Activated CD4-positive, alpha-beta T cell treated with anti-CD3 and anti-CD28 coated beads, Interleukin-2, amount 10 ng/mL, durations not matched to agents 7 days and 5 days (primary cell): ENCODE measurements at places on chromosomes 5 and 9.
A peak's percentile ranks its signal among the peaks of the same experiment; 100 is the strongest.

- no peak for DNase-seq
Observed at GRCh38 chr5:14332746-14333145, 189.6 kb downstream of the TRIO start.

DNA sequence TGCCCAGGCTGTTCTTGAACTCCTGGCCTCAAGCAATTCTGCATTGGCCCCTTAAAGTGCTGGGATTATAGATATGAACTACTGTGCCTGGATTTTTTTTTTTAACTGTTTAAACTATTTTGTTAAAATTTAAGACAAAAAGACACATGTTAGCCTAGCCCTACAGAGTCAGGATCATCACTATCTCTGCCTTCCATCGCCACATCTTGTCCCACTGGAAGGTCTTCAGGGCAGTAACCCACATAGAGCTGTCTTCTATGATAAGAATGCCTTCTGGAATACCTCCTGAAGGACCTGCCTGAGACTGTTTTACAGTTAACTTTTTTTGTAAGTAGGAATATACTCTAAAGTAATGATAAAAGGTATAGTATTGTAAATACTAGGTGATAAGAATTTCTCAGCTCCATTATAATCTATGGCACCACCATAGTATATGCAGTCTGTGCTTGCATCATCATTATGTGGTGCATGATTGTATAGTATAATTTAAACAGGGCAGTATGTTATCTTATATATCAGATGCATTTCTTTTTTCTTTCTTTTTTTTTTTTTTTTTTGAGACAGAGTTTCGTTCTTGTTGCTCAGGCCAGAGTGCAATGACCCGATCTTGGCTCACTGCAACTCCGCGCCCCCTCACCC is 52.7 kb downstream of the DENND4C start:
- no peak for DNase-seq

GRCh38 chr5:34608368-34608767 is 47.8 kb upstream of the RAI14 start:
- DNase-seq = no peak

DNA sequence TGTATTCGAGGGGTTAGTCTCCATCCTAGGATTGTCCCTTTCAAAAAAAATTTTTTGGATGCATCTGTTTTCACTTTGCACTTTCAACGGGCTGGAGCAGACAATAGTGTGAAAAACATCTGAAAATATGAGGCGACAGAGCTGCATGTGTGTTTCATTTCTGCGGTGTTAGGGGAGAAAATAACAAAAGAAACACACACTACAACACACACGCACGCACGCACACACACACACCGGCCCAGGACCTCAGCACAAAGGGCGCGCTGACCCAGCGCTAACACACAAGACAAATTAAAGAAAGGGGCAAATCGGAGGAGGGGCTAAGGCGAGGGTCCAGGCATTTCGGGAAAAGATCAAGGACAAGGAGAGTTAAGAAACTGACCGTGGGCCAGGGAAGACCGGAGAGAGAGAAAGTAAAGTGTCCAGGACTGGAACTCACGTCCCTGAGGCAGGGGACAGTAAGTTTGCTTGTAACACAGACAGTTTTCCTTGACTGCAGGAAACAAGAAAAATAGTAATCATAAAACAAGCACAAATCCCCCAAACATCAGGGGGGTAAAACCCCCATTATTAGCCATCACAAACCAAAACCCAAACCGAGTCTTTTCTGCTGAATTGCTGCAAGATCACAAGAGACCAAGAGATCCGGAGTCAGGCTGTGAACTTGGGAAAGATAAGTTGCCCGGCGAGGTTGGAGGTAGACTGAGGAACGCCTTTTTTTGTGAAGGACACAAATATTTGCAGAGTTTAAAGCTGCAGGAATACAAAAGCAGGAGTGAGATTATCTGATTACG is 302.1 kb downstream of the PARP8 start:
- DNase-seq = no peak

DNA sequence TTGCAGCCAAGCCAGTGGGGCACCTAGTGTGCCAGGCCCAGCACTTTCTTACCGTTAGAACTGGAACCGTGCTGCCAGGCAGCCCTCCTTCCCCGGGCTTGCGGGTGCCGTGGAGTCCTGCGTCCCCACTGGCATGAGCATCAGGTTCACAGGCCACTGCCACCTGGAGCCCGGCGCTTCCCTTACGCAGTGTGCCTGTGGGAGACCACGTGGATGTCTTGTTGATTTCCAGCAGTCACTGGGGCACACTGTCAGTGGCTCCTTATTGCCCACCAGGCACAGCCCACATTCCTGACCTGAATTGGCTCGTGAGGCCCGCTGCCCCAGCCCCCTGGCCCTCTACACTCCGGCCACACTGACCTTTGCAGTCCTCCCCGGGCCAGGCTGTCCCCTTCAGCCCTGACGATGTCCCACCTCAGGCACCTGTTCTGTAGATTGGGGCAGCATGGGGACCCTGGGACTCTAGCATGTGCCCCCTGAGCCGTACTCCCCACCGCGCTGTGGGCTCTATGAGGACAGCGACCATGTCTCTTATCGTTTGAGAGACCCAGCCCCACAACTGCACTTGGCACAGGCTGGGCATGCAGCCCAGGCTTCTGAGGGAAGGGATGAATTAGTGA is 10.4 kb upstream of the CEL start:
- no peak for DNase-seq

GRCh38 chr9:134621558-134622110 is 20.0 kb upstream of the COL5A1 start:
- DNase-seq = no peak

- DNase-seq = no peak
Observed at GRCh38 chr9:23771746-23772384, 54.2 kb downstream of the ELAVL2 start.

DNA sequence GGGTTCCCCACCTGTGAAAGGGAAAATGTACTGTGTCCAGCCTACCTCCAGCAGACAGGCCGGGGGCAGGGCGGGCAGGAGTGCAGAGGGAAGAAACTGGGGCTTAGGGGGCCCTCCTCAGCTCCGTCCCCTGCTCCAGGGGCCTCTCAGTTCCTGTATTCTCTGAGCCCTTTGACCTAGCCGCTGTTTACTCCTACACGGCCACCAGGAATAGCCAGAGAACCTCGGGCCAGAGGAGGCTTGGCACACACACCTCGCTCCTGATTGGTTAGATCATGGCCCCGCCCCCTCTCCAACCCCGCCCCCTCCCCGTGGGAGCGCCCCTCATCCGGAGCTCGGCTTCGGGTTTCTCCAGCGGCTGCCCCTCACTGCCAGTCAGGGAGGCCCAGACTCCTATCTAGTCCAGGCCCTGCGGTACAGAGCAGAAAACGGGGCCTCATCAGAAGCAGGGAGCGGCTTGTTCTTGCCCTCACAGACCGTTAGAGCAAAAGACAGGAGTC is 2.2 kb downstream of the ST6GALNAC6 start:
- no peak for DNase-seq

- DNase-seq = no peak
Observed at GRCh38 chr9:86062845-86063693, 36.3 kb downstream of the GOLM1 start.

- no peak for DNase-seq
Observed at GRCh38 chr9:19336166-19336565, 43.9 kb downstream of the RPS6 start.

GRCh38 chr5:73442231-73442811 is 6.3 kb downstream of the FOXD1 start:
- no peak for DNase-seq

- DNase-seq = no peak
Observed at GRCh38 chr5:53694520-53695022, 134.1 kb downstream of the NDUFS4 start.

DNA sequence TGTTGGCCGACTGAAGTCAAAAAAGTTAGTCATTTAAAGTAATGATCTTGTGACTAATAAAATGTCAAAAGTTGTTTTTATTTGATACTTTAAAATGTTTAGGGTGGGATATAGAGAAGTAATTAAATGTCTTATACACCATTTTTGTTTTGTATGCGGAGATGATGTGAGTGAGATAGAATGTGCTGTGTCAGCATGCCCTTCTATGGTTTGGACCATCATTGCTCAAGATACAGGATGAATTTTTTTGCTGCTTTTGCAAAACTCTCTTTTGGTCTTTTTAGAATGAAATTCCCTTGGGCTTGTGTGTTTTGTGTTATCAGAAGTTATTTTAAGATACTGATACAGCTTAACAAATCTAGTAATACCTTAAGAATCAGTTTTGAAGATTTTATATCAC is 12.5 kb downstream of the SRFBP1 start:
- DNase-seq = no peak

- DNase-seq = no peak
Observed at GRCh38 chr9:81874931-81875330, 53.3 kb upstream of the SPATA31D4 start.

GRCh38 chr9:87711857-87712800 is 13.8 kb upstream of the CTSL start:
- no peak for DNase-seq

DNA sequence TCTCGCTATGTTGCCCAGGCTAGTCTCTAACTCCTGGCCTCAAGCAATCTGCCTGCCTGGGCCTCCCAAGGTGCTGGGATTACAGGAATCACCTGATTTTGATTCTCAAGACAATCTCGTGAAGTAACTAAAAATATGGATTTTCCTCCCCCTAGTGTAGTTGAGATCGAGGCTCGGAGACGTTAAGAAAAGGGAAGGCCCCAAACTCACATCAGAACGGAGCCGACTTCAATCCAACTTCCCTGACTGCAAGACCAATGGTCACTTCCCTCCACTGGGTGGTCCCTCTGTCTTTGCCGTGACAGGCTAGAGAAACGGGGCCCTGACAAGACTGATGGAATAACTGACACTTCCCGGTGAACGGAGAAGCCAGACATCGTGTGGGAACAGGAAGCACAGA is 28.3 kb downstream of the BARHL1 start:
- no peak for DNase-seq

GRCh38 chr9:130417602-130418001 is 27.2 kb upstream of the ASS1 start:
- DNase-seq = no peak

DNA sequence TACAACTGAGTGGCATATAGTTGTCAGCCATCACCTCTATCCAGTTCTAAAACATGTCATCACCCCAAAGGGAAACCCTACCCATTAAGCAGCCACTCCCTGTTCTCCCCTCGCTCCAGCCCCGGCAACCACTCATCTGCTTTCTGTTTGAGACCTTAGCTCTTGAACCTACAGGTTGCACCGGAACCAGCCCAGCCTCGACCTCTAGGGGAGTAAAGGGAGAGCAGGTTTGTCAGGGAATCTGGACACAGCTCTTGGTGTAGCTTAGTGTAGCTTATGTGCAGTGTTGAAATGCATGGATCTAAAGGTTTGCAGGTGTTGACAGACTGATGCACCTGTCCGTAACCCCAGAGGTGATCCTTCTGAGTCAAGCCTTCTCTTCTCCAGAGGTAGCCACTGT is 30.0 kb downstream of the NEURL1B start:
- no peak for DNase-seq

DNA sequence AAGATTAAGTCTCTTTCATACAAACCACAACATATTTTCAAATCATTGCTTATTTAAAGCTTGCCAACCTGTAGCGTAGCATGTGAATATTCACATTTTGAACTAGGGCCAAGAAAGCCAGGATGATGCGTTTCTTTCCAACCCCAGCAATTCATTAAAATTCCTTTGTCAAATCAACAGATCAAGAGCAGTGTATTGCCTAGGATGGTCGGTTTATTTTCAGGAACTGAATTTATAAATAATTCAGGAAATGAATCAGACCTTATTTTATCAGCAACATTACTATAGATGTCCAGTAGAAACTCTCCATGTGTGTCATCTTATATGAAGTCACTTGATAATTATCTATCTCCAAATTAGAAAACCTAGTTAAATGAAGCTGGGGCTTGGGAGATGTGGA is 13.2 kb upstream of the AUH start:
- no peak for DNase-seq

GRCh38 chr9:35557320-35557719 is 47.7 kb upstream of the TESK1 start:
- DNase-seq = no peak

DNA sequence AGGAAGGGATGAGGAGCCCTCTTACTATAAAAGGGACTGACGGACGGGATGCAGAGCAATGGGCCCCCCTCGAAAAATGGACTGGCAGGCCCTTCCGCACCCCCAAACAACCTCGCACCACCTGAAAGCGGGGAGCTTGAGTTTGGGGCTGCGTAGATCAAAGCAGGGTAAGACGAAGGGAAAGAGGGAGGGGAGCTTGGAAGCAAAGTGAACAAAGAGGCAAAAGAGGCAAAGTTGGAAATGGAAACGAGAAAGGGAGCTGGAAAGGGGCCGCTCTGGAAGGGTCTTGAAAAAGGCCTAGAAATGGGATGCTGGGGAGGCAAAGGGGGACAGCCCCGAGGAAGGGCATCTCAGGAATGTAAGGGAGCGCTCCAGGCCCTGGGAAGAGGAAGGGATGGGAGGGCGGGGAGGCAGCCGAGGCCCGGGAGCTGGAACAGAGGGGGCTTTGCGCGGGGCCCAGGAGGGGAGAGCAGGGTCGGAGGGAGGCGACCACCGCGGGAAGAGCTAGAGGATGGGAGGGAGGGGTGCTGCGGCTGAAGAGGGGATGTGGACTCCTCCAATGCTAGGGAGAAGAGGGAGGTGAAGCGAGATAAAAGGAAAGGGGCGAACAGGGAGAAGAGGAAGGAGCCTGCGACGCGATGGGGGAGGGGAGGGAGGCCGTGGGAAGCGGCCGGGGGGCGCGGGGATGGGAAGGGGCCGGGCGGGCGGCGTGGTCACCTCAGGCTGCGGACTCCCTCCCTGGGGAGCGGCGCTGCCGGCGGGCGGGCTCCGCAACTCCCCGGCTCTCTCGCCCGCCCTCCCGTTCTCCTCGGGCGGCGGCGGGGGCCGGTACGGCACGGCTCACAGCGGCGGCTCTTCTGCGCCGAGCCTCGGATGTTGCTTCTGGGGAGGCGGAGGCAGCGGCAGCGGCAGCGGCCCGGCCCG is 577 bp downstream of the RNF145 start:
- peak; percentile 18 for DNase-seq

DNA sequence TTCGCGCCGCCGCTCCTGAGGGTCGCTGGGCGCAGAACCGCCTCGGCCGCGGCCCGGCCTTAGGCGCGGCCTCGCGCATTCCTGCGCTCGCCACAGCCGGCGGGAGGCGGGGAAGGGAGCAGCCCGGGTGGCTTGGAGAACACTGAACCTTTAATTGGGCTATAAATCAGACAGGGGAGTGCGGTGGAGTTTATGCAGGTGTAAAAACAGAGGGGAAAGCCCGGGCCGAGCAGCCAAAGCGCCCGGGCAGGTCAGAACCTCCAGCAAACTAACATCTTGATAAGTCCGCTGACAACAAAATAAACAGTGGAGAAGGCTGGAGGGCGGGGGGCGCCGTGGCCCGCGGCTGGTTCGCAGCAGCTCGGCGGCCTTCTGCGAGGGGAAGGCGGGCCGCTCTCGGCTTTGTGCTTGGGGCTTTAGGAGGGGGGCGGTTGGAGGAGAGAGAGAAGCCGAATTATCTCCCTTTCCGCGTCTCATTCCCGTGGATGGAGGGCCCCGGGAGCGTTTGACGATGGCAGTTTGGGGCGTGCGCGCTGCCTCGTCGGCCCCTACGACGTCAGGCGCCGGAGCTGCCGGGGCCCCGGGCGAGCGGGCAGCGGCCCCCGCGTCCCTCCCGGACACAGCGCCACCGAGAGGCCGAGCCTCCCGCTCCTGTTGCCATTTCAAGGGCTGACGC is 11.3 kb downstream of the FOXD1 start:
- no peak for DNase-seq
